Epithelial cell of alveolus of lung (primary cell): ENCODE measurements at places on chromosomes 1 and 21. TPM values are rescaled to one million over a fixed set of nuclear protein-coding genes. Genes with fewer than 3 reads are reported as not detected.

Gene OVAAL
- total RNA-seq: not detected in 2 replicates

Gene EFNA1
- 1.8 and 14.9 TPM in 2 replicates for total RNA-seq

Gene MYOG
- 22.8 TPM in 1 of 2 replicates, not detected in the other for total RNA-seq

Gene KRTAP21-2
- total RNA-seq: not detected in 2 replicates

Gene MSTO1
- total RNA-seq: 6.9 and 14.4 TPM in 2 replicates

Gene SLC44A5
- 0.08 and 0.52 TPM in 2 replicates for total RNA-seq

Gene AMY2A
- not detected in 2 replicates for total RNA-seq

Gene TIE1
- 1.0 and 2.8 TPM in 2 replicates for total RNA-seq

Gene RERE
- total RNA-seq: 22.8 and 47.6 TPM in 2 replicates

Gene ORC1
- total RNA-seq: 7.1 and 8.1 TPM in 2 replicates

Gene CAPZB
- total RNA-seq: 156 and 176 TPM in 2 replicates

Gene HDGF
- total RNA-seq: 186 and 249 TPM in 2 replicates

Gene PRDX6
- 275 and 449 TPM in 2 replicates for total RNA-seq

Gene KRTAP19-3
- total RNA-seq: not detected in 2 replicates

Gene SELENON
- 63.1 and 106 TPM in 2 replicates for total RNA-seq

Gene KCNH1
- total RNA-seq: 0.78 TPM in 1 of 2 replicates, not detected in the other

Gene PDC
- total RNA-seq: not detected in 2 replicates

Gene G0S2
- 26.1 and 34.6 TPM in 2 replicates for total RNA-seq

Gene TMEM79
- total RNA-seq: 2.5 and 6.6 TPM in 2 replicates

Gene GJA4
- 0.39 and 2.6 TPM in 2 replicates for total RNA-seq
